ENCODE measurements at places on chromosomes 5 and 9.

DNA sequence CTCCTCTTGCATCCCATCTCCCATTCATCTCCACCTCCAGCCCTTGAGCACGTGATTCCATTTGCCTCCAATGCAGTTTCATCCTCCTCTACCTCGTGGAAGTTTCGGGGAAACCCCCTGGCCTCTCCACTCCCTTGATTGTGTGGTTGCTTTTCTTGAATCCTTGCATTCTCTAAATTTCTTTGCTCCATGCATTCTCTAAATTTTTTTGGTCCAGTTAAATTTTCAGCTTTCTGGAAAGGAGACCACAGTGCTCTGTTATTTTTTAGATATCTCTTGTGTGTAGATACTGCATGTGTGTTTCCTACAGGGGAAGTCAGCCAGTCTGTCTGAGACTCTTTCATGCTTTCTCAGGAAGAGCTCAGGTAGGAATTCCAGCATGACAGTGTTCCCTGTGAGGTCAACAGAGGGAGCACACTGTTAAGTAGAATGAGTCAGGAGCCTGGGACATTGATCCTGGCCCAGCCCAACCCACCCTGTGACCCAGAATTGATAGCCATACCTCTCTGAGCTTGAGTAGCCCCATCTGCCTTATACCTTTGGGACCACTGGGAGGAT, 52.8 kb downstream of the AMBP start:
- H3K4me3 ChIP-seq: no peak overlapping the region
- peaks cover 2% of the 10 kb centered on the region for H3K4me1 ChIP-seq
- no peak for DNase-seq
- H3K27me3 ChIP-seq: no peaks in the 10 kb centered on the region

- no peak overlapping the region for H3K27ac ChIP-seq
- no peaks in the 10 kb centered on the region for H3K4me1 ChIP-seq
- no peaks in the 10 kb centered on the region for H3K36me3 ChIP-seq
- H3K4me3 ChIP-seq: no peak overlapping the region
- no peak for DNase-seq
These were observed 315.2 kb downstream of the PSAT1 start for GRCh38 chr9:78612091-78612490.

DNA sequence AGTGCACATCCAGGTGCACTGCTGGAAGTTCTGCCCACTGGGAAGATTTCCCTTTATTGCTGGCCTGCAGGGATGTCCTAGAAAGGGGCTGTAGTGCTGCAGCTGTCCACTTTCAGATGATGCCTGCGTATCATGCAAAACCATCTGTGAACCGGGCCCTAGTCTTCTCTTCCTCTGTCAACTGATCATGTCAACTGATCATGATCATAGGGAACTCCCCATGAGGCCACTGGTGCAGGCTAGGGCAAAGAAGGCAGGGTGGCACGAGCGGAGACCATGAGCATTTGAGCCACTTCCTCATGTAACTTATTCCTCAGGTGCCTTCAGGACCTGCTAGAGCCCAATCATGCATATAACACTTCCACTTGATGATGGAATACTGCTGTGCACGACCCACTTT, 4.5 kb upstream of the HSDL2 start:
- peaks cover 11% of the 10 kb centered on the region for H3K4me1 ChIP-seq
- H3K27ac ChIP-seq: no peak overlapping the region
- no peak overlapping the region for H3K4me3 ChIP-seq
- DNase-seq: no peak
- no peaks in the 10 kb centered on the region for H3K27me3 ChIP-seq
- peaks cover 5% of the 10 kb centered on the region for H3K36me3 ChIP-seq

DNA sequence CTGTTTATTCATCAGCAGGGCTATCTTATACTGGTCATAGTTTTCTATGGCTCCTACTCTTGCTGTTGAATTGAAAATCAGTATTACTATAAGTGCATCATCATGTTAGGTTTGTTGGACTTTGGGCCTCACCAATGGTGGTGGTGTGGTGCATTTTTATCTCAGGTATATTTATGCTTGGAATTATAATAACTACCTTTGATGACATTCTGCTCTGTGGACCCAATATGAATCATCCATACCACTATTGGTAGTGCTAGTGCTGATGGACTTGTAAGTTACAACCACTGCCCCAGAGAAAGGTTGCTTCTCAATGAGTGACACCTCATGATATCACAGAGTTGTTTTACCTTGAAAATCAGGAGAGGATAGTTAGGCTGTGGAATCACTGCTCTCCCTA, 28.0 kb downstream of the IL9 start:
- H3K4me3 ChIP-seq: no peak overlapping the region
- no peak overlapping the region for H3K27ac ChIP-seq
- no peak for DNase-seq
- peaks cover 4% of the 10 kb centered on the region for H3K27me3 ChIP-seq
- no peaks in the 10 kb centered on the region for H3K4me1 ChIP-seq

- no peak overlapping the region for H3K4me3 ChIP-seq
- H3K27me3 ChIP-seq: no peaks in the 10 kb centered on the region
- no peak overlapping the region for H3K27ac ChIP-seq
- H3K36me3 ChIP-seq: no peaks in the 10 kb centered on the region
- DNase-seq: no peak
- H3K4me1 ChIP-seq: peaks cover 38% of the 10 kb centered on the region
These were observed 1.8 kb upstream of the DIPK1B start for GRCh38 chr9:136710543-136710942.

GRCh38 chr9:34701769-34702736, 7.9 kb downstream of the CCL21 start:
- DNase-seq: peak; percentile 82
- no peaks in the 10 kb centered on the region for H3K36me3 ChIP-seq
- peak overlapping the region; percentile 59 for H3K4me3 ChIP-seq
- peaks cover 8% of the 10 kb centered on the region for H3K4me1 ChIP-seq
- H3K27me3 ChIP-seq: peaks cover 10% of the 10 kb centered on the region

All from common myeloid progenitor, CD34-positive (primary cell).